ENCODE measurements at places on chromosomes 1 and 21.

DNA sequence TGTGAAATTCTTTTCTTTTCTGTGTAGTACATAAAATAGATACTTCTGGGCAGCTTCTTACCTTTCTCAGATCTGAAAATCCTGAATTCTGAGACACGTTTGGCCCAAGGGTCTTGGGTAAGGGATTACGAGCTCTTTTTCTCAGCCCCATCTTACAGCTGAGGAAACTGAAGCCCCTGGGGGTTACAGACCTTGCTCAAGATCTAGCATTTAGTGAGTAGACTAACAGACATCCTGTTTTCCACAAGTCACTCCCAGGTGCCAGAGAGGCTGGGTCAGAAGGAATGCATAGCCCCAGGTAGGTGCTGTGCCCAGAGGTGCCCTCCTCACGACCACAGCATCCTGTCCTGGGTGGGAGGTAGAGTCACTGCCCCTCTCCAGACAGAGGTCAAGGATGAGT is 13.2 kb upstream of the CREG1 start:
- no peak for DNase-seq

DNA sequence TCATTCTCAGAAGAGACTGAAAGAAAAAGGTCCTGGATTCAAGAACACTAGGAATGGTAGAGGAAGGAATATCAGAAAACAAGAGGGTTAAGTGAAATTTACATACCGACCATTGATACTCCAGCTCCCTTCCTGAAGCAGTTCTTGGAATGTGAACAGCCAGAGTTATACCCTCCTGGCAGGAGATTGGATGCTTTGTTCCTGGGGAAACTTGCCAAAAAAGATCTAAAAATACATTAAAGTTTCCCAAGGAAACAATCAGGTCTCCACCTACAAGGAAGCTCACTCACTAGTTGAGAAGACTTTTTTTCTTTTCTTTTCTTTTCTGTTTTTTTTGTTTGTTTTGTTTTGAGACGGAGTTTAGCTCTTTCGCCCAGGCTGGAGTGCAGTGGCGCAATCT is 91.1 kb downstream of the HLX start:
- DNase-seq: peak; percentile 24

DNA sequence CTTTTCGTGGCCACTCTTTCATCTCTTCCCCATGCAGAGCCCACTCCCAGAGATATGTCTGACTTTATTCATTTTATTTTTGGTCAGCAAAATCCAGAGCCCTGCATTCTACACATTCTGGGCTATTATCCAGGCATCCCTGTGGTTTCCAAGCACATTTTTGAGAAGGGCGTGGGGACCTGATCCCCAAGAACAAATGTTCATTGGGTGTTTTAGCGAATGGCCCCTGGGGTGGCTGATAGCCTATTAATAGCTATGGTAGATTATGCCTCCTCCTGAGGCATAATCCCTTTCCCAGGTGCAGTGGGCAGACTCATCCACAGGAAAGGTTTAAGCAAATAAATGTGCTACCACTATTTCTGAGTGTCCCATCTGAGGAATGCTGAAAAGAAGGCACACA is 511.8 kb upstream of the USP24 start:
- DNase-seq: peak; percentile 91

GRCh38 chr1:151716405-151716762 is 219 bp downstream of the CELF3 start:
- DNase-seq: no peak

DNA sequence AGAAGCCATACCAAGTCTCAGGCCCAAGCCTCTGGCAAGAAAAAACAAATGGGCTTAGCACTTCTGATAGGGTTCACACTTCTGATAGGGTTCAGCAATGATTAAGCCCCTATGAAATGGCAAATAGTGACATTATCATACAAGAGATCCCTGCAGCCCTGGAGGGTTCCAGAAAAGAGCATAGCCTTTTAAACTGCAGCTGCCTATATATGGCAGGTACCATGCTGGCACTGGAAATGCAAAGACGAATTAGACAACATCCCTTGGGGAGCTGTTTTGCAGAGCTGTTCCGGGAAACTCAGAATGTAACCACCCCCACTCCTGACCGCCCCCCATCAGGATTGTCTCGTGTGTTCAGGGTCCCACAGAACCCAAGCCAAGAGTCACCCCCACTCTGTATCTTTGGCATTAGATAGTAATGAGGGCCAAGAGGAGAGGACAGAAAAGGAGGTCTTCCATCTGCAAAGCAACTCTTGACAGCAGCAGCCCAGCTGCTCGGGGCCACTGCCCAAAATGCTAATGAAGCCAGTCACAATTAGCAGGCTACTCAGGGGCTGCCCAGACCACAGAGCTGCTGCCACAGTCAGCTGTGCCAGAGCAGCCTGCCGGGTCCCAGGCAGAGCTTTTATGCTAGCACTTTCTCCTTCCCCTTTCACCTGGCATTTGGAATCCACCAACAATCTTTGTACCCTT is 50.9 kb downstream of the ITPKB start:
- DNase-seq: no peak

GRCh38 chr1:183804387-183804786 is 533 bp upstream of the RGL1 start:
- DNase-seq: no peak

DNA sequence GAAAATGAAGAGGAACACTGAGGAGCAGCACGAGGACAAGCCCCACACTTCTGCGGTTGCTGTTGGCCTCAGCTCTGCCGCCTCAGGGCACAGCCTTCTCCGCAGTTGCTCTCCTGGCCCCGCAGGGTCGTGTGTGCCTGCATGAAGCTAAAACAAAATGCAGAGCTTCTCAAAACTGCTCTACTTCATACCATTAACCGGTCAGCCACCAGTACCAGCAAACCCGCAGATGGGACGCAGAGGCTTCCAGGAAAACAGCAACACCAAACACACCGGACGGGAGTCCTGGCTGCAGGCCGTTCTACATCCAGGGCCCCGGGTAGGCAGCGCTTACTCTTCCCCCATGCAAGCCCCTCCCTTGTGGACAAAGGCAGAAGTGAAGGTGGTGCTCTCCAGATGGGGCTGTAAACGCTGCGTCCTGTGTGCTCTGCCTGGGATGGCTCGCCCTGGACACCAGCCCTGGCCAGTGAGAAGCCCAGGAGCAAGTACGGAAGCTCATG is 7.1 kb upstream of the C1orf159 start:
- peak; percentile 21 for DNase-seq

GRCh38 chr1:219905524-219905923 is 22.8 kb downstream of the SLC30A10 start:
- DNase-seq: no peak

- peak; percentile 74 for DNase-seq
Measured at GRCh38 chr1:194512957-194513356, 1326.5 kb upstream of the B3GALT2 start.

- DNase-seq: no peak
Measured at GRCh38 chr1:30447080-30447479, 276.3 kb downstream of the MATN1 start.

DNA sequence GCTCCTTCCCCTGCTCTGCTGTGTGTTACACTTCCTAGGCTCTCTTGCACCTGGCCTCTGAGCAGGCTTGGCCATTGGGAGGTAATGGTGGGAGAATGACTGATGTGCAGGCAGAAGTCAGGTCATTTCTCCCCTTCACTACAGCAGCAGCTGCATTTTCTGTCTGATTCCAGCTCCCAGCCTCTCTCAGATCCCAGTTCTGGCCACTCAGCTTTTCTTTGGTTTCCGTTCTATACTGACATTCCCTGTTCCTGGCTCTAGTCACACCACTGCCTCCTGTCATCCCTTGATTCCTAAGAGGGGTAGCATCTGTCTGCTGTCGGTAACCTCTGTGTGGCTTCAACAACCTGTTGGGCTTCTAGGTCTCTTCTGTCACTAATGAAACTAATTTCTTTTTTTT is 127.7 kb upstream of the HOOK1 start:
- DNase-seq: no peak

- peak; percentile 66 for DNase-seq
Measured at GRCh38 chr1:205523891-205524793, 19.7 kb downstream of the CDK18 start.

- DNase-seq: no peak
Measured at GRCh38 chr1:199682081-199682480, 345.4 kb upstream of the NR5A2 start.

DNA sequence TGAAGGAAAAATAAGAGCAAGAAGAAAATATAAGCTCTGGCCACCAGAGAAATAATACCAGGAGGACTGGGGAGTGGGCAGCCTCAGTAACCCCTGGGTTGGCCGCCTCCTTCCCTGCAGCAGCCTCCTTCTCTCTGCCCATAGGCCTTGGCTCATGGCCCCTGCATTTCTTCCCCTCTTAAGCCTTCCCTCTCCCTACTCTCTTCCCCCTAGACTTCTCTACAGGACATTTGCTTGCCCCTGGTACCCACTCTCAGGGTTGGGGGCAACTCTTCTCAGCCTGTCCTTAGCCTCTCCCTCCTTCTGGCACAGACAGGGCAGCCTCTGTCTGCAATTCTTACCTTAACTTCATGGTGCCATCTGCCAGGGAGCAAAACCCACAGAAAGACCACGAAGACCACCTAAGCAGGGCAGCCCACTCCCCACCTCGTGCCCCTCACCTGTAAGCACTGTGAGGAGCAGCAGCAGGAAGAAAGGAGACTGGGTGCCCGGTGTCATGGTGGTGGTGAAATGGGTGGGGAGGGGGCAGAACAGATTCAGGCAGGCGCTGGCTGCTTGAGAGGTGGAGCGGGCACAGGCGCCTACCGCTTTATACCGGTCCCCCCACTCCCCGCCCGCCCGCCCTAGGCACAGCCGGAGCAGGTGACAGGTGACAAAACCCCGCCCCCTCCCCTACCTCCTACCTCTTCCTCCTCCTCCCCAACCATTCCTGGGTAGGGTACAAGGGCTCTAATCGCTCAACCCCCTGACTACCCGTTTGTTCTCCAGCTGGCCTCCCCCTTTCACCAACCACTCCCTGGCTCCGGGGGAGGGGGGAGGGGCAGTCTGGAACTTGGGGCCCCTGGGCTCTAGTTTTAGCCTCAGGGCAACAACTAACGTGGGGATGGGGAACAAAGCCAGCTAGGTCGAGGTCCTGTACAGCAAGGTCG is 15.1 kb downstream of the THBS3 start:
- no peak for DNase-seq

- DNase-seq: no peak
Measured at GRCh38 chr21:14454016-14455009, 71.4 kb upstream of the HSPA13 start.

DNA sequence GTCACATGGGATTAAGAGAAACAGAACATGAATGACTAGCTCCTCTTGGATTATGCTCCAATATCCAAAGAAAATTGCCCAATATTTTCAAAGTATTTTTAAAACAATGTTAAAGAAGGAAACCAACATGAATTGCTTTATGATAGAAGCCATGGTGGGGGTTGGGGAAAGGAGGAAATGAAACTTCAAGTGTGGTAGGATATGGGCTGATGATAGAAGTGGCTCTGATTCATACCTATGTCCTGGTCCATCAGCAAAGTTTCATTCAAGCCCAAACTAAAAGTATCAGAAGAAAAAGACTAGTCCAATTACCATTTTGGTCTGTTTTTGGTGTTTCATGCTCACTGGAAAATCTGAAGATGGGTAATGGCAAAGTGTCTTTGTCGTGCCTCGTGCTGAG is 104.2 kb upstream of the PROX1 start:
- DNase-seq: no peak

DNA sequence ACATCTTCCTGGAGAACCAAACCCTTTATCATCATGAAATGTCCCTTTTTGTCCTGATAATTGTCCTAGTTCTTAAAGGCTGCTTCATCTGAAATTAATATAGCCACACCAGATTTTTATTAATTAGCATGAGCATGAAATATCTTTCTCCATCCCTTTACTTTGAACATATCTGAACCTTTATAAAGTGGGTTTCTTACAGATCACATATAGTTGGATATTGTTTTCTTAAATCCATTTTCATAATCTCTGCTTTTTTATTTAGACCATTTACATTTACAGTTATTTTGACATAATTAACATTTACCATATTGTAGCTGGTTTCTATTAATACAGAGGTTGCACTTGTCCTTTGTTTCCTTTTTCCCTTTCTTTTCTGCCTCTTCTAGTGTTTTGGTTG is 17.2 kb downstream of the SHCBP1L start:
- no peak for DNase-seq

DNA sequence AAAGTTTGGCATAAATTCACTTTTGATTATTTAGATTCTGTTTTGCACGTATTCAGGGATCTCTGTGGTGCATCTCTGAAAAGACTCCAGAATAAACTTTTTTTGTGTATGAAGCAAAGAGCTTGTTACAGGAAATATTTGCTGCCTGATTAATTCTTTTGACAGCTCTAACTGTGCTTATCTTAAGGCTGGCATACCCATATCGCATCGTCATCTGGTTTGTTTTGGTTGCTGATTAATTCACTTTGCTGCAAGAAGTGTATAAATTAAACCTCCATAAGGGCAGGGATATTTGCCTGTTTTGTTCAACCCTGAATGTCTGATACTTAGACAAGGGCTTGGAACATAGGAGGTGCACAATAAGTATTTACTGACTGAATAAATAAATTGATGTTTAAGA is 17.5 kb upstream of the DUSP10 start:
- DNase-seq: peak; percentile 56

DNA sequence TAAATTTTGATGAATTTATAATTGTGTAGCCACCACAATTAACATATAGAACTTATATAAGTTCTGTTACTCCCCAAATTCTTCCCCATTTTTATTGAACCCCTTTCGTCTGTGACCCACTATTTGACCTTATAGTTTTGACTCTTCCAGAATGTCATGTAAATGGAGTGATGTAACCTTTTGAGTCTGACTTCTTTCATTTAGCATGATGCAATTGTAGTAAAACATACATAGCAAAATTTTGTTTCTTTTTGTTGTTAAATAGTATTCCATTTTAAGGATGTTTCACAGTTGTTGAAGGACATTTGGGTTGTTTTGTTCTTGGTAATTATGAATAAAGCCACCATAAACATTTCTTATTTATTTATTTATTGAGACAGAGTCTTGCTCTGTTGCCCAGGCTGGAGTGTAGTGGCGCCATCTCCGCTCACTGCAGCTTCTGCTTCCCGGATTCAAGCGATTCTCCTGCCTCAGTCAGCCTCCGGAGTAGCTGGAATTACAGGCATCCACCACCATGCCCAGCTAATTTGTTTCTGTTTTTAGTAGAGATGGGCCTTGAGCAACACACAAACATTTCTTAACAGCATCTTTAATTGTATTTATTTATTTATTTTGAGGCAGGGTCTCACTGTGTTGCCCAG is 33.6 kb downstream of the RPRD2 start:
- no peak for DNase-seq

GRCh38 chr1:157348538-157349480 is 203.5 kb downstream of the FCRL5 start:
- no peak for DNase-seq

- no peak for DNase-seq
Measured at GRCh38 chr1:158289811-158290210, at the start of gene CD1C. CD1C (plus strand) TSS chr1:158289923; CDS start chr1:158290065, 142 bp downstream.

DNA sequence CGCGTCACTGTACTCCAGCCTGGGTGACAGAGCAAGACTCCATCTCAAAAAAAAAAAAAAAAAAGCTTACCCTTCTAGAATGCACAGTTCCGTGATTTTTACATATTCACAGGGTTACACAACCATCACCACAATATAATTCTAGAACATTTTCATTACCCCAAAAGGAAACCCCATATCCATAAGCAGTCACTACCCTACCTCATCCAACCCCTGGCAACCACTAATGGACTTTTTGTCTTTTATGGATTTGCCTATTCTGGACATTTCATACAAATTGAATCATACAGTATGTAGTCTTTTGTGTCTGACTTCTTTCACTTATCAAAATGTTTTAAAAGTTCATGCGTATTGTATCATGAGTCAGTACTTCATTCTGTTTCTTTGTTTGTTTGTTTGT is 22.8 kb downstream of the SYF2 start:
- no peak for DNase-seq

GRCh38 chr1:178055093-178055492 is 38.8 kb upstream of the RASAL2 start:
- peak; percentile 57 for DNase-seq

- no peak for DNase-seq
Measured at GRCh38 chr1:202143011-202143767, 1.3 kb downstream of the ARL8A start.
